ENCODE measurements at places on chromosomes 1 and 21.

- no peak for DNase-seq
Measured at GRCh38 chr1:158516966-158517365, 37.2 kb downstream of the OR6Y1 start.

DNA sequence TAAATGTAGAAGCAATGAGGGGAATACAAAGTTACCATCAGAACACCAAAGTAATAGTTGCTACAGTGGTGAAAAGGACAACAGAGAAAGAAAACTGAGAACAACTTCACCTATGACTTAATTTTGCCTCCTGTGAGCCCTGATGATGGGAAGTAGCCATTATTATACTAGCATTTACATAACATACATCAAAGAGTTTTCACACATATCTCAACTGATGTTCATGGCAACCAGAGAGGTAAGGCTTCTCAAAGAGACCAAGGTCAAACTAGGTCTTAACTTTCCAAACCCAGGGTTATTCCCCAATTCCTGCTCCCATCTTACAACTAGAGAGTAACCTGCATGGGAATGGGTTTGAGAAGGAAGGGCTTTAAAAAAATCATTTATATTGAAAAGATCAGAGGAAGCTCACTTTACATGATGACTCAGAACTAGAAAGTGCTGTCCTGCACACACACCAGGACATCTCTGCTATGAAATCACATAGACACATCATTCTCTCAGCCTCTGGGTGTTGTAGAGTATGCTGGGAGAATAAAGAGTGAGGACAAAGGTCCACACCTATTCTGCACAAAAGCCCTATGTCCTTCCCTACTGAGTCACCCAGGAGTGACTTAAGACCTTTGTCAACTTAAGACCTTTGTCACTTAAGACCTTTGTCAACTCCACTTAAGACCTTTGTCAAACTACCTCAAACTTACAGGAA lies 179.7 kb downstream of the TNFSF18 start:
- DNase-seq, result no peak

GRCh38 chr1:182270731-182271130 lies 120.9 kb downstream of the GLUL start:
- no peak for DNase-seq

DNA sequence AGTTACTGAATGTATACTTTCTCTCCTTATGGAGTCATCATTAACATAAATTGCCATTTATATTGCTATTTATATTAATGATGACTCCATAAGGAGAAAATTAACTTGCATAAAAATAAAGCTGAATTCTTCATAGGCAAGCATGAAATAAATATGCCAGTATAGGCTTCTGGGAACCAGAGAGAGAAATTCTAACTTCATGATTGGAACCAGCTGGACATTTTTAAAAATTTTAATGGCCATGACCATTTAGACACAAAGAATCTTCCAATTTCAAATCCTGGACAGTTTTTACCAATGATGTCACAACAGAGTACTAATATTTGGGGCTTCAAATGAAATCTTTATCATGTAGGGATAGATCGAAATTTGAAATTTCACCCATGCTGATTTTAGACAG lies 268.7 kb downstream of the PTGER3 start:
- no peak for DNase-seq

DNA sequence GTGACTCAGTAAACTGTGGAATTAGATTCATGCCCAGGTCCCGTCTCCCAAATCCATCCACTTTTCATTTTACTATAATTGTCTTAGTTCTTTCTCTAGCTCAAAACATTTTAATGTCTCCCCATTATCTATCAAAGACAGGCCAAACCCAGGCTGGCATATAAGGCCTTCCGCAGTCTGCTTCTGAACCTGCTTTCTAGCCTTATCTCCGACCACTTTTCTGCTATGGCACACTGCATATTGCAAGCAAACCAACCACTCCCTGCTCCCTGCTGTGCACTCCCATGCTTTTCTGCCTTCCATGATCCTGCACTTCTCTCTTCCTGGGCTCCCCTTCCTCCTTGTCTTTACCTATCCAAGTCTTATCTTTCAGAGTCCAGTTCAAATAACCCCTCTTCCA lies 17.3 kb upstream of the PIGM start:
- DNase-seq, result no peak

GRCh38 chr1:150513351-150513791 lies 2.2 kb upstream of the FALEC start:
- no peak for DNase-seq

All from NCI-H2081 treated with DMSO at 0.1 percent for 48 hours (cell line).